Large intestine (tissue), 12 donors: ENCODE measurements at places on chromosomes 5 and 9. TPM values are rescaled to one million over a fixed set of nuclear protein-coding genes. Genes with fewer than 3 reads are reported as not detected.

- H3K27ac ChIP-seq: no peak overlapping the region
- H3K36me3 ChIP-seq: peaks cover 7% of the 10 kb centered on the region
- DNase-seq: no peak
- H3K27me3 ChIP-seq: no peaks in the 10 kb centered on the region
Measured at GRCh38 chr5:146079695-146080373, 25.5 kb downstream of the PLAC8L1 start.

GRCh38 chr5:176740131-176740701 lies 70.1 kb upstream of the UNC5A start:
- H3K36me3 ChIP-seq: no peaks in the 10 kb centered on the region
- DNase-seq: no peak
- peaks cover 3% of the 10 kb centered on the region for H3K4me1 ChIP-seq
- no peak overlapping the region for H3K27ac ChIP-seq
- peaks cover 71% of the 10 kb centered on the region for H3K27me3 ChIP-seq

Gene ADGRD2
- not detected for polyA plus RNA-seq

DNA sequence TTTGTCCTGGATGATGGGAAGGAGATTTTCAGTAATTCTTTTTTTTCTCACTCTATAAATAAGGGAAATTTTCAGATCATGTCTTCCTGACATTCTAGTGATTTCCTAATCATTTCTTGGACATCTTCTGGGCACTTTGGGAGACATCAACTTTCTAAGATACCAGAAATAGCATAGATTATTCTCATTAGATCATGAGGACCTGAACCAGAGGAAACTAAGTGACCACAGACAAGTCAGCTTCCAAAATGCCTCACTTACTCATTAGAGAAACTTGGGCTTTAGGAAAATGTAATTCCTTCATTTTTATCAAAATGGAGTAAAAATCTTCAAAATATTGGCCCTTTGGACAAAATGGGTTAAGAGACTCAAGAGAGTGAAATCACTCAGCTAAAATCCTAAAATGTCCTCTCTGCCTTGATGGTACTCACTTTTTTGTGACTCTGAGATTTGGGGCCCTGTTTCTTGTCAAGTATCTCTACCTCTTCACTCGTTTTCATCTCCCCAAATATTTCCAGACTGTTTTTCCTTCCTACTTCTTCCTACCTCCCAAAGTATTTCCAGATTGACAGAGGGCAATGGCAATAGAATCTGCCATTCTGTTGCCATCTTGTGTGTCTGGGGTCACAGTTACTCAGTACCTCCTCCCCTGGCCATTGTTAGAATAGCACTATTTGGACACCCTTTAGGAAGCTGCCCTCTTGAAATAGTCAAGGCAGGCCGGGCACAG lies 194.5 kb downstream of the NR3C1 start:
- H3K36me3 ChIP-seq: peaks cover 7% of the 10 kb centered on the region
- H3K4me1 ChIP-seq: no peaks in the 10 kb centered on the region
- no peaks in the 10 kb centered on the region for H3K27me3 ChIP-seq

- H3K36me3 ChIP-seq: no peaks in the 10 kb centered on the region
- no peak overlapping the region for H3K27ac ChIP-seq
- H3K4me1 ChIP-seq: no peaks in the 10 kb centered on the region
- no peak for DNase-seq
Measured at GRCh38 chr5:158313733-158314464, 455.0 kb upstream of the CLINT1 start.

DNA sequence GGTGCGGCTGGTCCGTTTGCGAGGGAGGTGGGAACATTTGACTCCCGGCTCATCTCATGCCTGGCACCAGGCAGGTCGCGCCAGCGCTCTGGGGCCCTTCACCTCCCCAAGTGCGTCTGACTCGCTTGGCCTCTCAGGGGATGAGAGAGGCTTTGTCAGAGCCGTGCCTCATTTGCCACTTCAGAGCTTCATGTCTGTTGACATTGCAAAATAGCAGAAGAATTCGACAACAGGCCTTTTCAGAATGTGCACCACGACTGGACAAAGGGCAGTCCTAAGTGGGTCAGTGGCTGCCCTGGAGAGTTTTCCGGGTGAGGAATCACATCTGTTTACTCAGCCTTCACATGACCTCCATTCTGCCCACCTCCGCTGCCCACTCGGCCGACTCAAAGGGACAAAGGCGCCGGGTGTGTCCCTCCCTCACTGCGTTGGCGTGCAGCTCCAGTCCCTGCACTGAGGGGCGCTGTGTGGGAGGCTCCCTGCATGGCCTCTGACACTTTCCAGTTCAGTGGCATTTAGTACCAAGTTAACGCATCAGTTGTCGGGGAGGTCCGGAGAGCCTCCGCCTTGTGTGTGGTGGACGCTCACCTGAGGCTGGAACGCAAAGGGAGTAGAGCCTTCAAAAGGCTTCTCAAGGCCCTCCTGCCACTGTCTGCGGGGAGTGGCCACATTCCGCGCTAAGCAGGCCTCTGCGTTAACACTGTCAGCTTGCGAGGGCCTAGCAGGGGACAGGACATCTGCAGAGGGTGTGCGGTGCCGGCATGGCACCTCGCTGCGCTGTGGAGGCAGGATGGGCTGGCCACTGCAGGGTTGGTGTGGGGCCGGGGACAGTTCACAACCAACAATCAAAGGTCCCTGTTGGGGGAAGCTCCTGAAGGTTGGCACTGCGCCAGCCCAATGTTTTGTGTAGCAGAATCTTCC lies 171.5 kb downstream of the NXNL2 start:
- DNase-seq: no peak
- H3K4me3 ChIP-seq: no peak overlapping the region
- H3K27me3 ChIP-seq: no peaks in the 10 kb centered on the region
- H3K36me3 ChIP-seq: no peaks in the 10 kb centered on the region
- H3K27ac ChIP-seq: no peak overlapping the region

DNA sequence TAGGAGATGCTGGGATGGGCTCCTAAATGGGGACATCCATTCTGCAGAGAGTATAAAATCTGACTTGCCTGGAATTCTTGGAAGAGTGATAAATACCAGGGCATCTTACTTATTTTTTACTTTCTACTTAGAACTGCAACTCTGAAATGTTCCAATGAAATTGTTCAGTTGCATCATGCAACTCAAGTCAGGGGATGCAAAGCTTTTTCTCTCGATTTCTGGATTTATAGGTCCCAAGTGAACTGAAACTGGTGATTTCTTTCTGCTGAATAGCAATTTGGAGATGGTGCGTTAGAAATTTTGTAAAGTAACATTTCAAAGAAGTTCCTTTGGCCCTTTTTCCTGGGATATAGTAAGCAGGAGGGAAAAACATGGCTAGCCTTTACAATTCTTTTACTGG lies 238.4 kb upstream of the CD180 start:
- H3K4me3 ChIP-seq: no peak overlapping the region
- H3K4me1 ChIP-seq: no peaks in the 10 kb centered on the region
- no peak for DNase-seq

GRCh38 chr5:453725-454481 lies 10.9 kb downstream of the EXOC3 start:
- no peak for DNase-seq
- no peaks in the 10 kb centered on the region for H3K27me3 ChIP-seq
- H3K4me1 ChIP-seq: no peaks in the 10 kb centered on the region

- H3K4me1 ChIP-seq: no peaks in the 10 kb centered on the region
- H3K27me3 ChIP-seq: no peaks in the 10 kb centered on the region
- H3K36me3 ChIP-seq: peaks cover 5% of the 10 kb centered on the region
- DNase-seq: no peak
Measured at GRCh38 chr5:76615759-76616158, 7.4 kb downstream of the F2RL2 start.

- no peak overlapping the region for H3K27ac ChIP-seq
- H3K4me1 ChIP-seq: peaks cover 17% of the 10 kb centered on the region
- H3K4me3 ChIP-seq: no peak overlapping the region
- no peak for DNase-seq
- H3K27me3 ChIP-seq: no peaks in the 10 kb centered on the region
Measured at GRCh38 chr9:130408669-130409068, 36.1 kb upstream of the ASS1 start.

- H3K36me3 ChIP-seq: no peaks in the 10 kb centered on the region
- H3K27me3 ChIP-seq: peaks cover 3% of the 10 kb centered on the region
- H3K27ac ChIP-seq: no peak overlapping the region
- no peak overlapping the region for H3K4me3 ChIP-seq
Measured at GRCh38 chr9:138044485-138045383, 167.2 kb downstream of the CACNA1B start.

GRCh38 chr5:98569288-98569687 lies 204.2 kb upstream of the RGMB start:
- no peaks in the 10 kb centered on the region for H3K27me3 ChIP-seq
- no peak overlapping the region for H3K4me3 ChIP-seq
- H3K4me1 ChIP-seq: peaks cover 2% of the 10 kb centered on the region
- no peaks in the 10 kb centered on the region for H3K36me3 ChIP-seq

DNA sequence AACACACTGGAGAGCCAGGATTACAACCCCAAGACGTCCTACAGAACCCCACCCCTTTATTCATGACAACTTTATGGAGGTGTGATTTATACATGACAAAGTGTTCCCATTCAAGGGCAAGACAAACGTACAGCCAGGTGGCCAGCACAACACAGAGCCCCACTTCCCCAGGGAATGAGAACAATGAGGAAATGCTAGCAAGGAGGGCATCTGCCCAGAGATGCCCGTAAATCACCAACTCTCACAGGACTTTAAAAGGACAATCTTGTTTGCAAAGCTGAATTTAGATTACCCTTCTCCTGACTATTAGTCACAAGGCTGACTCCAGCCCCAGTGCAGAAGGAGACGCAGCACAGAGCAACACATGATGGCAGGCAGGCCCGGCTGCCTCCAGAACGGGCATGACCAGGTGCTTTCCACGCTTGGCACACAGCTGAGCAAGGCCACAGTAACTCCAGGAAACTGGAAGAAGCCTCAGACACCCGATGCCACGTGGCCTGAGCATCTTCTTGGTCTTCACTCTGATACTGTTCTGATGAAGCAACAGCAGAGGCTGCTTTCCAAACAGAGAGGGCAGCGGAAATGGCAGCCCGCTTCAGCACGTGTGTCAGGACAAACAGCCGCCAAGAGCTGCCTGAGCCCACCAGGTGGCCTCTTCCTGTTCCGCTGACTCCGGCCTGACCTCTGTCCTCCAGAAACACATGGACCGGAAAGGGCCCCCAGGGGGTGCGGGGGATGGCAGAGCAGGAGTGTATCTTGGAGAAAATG lies 51.4 kb downstream of the ROR2 start:
- no peaks in the 10 kb centered on the region for H3K27me3 ChIP-seq
- H3K27ac ChIP-seq: peak overlapping the region; percentile 84
- no peaks in the 10 kb centered on the region for H3K36me3 ChIP-seq

- DNase-seq: no peak
- peaks cover 3% of the 10 kb centered on the region for H3K4me1 ChIP-seq
- H3K36me3 ChIP-seq: no peaks in the 10 kb centered on the region
- no peak overlapping the region for H3K27ac ChIP-seq
- no peak overlapping the region for H3K4me3 ChIP-seq
Measured at GRCh38 chr9:211557-211956, 3.1 kb upstream of the DOCK8 start.

Gene BAAT
- 0.60 TPM for polyA plus RNA-seq

DNA sequence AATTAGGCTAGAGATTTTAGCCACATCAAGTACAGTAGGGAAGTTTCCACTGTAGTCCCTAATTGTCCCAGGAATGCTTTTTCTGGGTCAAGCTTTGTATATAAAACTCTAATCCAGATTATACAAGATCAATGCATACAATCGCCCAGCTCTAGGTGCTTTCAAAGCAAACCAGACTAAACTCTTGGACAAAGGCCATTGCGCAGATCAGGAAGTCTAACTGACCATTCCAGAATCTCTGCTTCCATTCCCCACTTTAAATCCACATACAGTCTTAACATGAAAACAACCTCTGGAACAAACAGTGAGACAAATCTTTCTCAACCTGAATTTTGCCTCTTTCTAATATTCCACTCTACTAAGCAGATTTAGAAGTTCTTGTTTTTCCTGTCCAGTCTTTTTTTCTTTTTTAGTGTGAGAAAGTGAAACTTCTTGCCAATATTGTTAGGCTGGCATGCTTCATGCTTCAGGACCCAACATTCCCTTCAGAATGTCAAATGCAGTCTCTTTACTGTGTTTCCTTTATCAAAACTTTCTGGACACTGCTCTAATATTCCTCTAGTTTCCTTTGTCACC lies 76.1 kb downstream of the ITGA1 start:
- H3K4me1 ChIP-seq: no peaks in the 10 kb centered on the region
- H3K4me3 ChIP-seq: no peak overlapping the region
- H3K27ac ChIP-seq: peak overlapping the region; percentile 58
- no peaks in the 10 kb centered on the region for H3K27me3 ChIP-seq
- H3K36me3 ChIP-seq: peaks cover 5% of the 10 kb centered on the region

- H3K27me3 ChIP-seq: no peaks in the 10 kb centered on the region
- peaks cover 14% of the 10 kb centered on the region for H3K36me3 ChIP-seq
- H3K4me1 ChIP-seq: no peaks in the 10 kb centered on the region
- H3K4me3 ChIP-seq: no peak overlapping the region
Measured at GRCh38 chr5:55650386-55650785, 61.7 kb downstream of the SLC38A9 start.

- no peaks in the 10 kb centered on the region for H3K4me1 ChIP-seq
- H3K27me3 ChIP-seq: no peaks in the 10 kb centered on the region
- no peak overlapping the region for H3K4me3 ChIP-seq
- H3K27ac ChIP-seq: no peak overlapping the region
- peak; percentile 17 for DNase-seq
- no peaks in the 10 kb centered on the region for H3K36me3 ChIP-seq
Measured at GRCh38 chr9:70902692-70903131, 218.7 kb downstream of the TRPM3 start.

GRCh38 chr5:107322936-107323335 lies 347.8 kb downstream of the EFNA5 start:
- H3K27me3 ChIP-seq: no peaks in the 10 kb centered on the region
- H3K36me3 ChIP-seq: no peaks in the 10 kb centered on the region
- H3K27ac ChIP-seq: no peak overlapping the region
- H3K4me3 ChIP-seq: no peak overlapping the region

- H3K36me3 ChIP-seq: no peaks in the 10 kb centered on the region
- H3K27ac ChIP-seq: no peak overlapping the region
- DNase-seq: no peak
- H3K4me1 ChIP-seq: no peaks in the 10 kb centered on the region
- no peak overlapping the region for H3K4me3 ChIP-seq
- no peaks in the 10 kb centered on the region for H3K27me3 ChIP-seq
Measured at GRCh38 chr5:88815050-88815789, 67.8 kb downstream of the MEF2C start.

Gene GDNF
- 4.2 TPM for polyA plus RNA-seq

GRCh38 chr5:76402251-76402885 lies 717 bp upstream of the IQGAP2 start:
- H3K4me1 ChIP-seq: peaks cover 8% of the 10 kb centered on the region
- no peaks in the 10 kb centered on the region for H3K36me3 ChIP-seq
- peak overlapping the region; percentile 70 for H3K4me3 ChIP-seq
- peak; percentile 32 for DNase-seq

Gene IL13
- 0.07 TPM for polyA plus RNA-seq

DNA sequence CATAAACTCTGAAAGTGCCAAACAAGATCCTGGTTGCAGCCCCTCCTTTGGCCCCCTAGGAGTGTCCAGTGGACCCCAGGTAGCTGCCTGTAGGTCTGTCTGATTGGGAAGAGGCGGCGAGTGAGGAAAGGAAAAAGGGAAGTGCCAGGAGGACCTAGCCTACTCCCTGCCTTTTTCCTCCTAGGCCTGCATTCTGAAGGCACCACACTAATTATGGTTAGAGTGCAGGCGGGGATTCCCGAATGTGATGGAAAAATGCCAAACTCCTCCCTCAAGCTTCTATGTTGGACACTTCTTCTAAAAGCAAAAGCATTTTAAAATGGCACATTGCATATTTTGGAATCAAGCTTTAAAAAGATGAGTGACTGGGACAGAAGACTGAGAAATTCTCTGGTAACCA lies 83.2 kb upstream of the SMIM15 start:
- H3K27me3 ChIP-seq: no peaks in the 10 kb centered on the region
- H3K36me3 ChIP-seq: no peaks in the 10 kb centered on the region
- H3K4me3 ChIP-seq: no peak overlapping the region
- DNase-seq: no peak
- H3K27ac ChIP-seq: no peak overlapping the region

Gene IL17B
- polyA plus RNA-seq: 4.0 TPM

Gene ALDH1B1
- 101 TPM for polyA plus RNA-seq
